NCI-H2107 (cell line): ENCODE measurements at places on chromosomes 7 and 10.

GRCh38 chr7:21782996-21783395 is 162.7 kb downstream of the CDCA7L start:
- DNase-seq, result no peak

GRCh38 chr7:21383227-21384220 is 44.4 kb upstream of the SP4 start:
- DNase-seq, result no peak

GRCh38 chr7:82172017-82172416 is 271.6 kb downstream of the CACNA2D1 start:
- no peak for DNase-seq

DNA sequence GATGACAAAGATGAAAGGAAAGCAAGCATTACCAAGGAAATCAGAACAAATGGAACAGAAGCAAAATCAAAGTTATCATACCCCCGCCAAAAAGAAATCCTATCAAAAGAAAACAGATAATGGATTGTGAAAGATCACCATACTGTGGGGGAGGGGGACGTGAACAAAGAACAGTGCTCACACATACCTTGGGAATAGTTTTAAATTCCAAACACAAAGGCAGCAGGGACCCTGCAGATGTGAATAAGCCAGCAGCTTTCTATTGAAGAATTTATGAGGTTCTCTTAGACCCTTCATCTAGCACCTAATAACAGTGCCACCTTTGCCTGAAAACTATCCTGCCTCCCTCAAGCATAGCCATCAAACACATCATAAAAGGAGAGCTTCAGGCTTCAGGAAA is 94.0 kb downstream of the AKR1D1 start:
- DNase-seq, result no peak
